ENCODE measurements at places on chromosomes 6 and 20. TPM values are rescaled to one million over a fixed set of nuclear protein-coding genes. Genes with fewer than 3 reads are reported as not detected.
A peak's percentile ranks its signal among the peaks of the same experiment; 100 is the strongest.

The SLC35D3 gene
- not detected for total RNA-seq

The KCNK17 gene
- not detected for total RNA-seq

The CLVS2 gene
- not detected for total RNA-seq

The LRRN4 gene
- total RNA-seq = 1.1 TPM

The ULBP2 gene
- 7.3 TPM for total RNA-seq

The TBXT gene
- total RNA-seq = not detected

The DDAH2 gene
- 62.5 TPM for total RNA-seq

The IL17A gene
- not detected for total RNA-seq

The PTCRA gene
- not detected for total RNA-seq

The SCGN gene
- total RNA-seq = not detected

DNA sequence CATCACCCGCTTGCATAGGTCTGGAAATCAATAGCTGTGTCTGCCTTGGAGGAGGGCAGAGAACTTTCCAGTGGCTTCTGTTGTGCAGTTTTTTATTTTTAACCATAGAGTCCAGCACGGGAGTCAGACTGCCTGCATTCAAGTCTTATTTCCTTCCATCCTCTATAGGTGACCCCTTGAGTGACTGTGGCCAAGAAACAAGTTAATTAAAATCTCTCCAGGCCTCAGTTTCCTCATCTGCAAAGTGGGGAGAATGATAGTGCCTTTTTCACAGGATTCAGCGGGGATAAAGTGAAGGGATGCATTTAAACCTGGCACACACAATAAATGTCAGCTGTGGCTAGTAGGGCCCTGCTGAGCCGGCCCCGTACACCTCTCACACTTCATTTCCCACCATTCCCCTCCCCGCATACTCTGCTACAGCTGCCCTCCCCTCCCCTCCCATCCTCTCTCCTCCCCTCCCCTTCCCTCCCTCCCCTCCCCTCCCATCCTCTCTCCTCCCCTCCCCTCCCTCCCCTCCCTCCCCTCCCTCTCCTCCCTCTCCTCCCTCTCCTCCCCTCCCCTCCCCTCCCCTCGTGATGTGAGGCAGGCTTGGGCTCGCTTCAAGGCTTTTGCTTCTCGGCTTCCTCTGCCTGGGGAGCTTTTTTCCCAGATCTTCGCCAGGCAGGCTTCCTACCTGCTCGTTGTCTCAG lies 150.5 kb downstream of the TFAP2C start:
- no peaks in the 10 kb centered on the region for H3K27me3 ChIP-seq
- peaks cover 8% of the 10 kb centered on the region for H3K4me1 ChIP-seq
- no peak overlapping the region for H3K27ac ChIP-seq
- H3K36me3 ChIP-seq = no peaks in the 10 kb centered on the region
- no peak for DNase-seq

DNA sequence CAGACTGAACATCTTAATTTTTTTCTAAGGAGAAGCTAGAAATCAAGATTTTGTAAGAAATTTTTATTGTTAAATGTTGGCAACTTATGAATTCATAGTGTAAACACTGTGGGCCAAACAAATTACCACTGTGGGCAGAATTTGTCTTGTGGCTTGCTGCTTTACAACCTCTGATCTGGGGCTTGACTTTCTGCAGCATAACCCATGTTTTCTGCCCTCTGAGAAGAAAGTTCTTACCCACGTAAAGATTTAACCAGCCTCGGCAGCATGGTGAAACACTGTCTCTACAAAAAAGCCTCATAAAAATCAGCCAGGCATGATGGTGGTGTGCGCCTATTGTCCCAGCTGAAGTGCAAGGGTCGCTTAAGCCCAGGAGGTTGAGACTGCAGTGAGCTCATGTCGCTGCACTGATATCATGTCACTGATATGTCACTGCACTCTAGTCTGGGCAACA lies 12.9 kb downstream of the ITCH start:
- no peaks in the 10 kb centered on the region for H3K27me3 ChIP-seq
- no peak overlapping the region for H3K27ac ChIP-seq
- H3K4me3 ChIP-seq = no peak overlapping the region
- no peak for DNase-seq
- no peaks in the 10 kb centered on the region for H3K36me3 ChIP-seq

DNA sequence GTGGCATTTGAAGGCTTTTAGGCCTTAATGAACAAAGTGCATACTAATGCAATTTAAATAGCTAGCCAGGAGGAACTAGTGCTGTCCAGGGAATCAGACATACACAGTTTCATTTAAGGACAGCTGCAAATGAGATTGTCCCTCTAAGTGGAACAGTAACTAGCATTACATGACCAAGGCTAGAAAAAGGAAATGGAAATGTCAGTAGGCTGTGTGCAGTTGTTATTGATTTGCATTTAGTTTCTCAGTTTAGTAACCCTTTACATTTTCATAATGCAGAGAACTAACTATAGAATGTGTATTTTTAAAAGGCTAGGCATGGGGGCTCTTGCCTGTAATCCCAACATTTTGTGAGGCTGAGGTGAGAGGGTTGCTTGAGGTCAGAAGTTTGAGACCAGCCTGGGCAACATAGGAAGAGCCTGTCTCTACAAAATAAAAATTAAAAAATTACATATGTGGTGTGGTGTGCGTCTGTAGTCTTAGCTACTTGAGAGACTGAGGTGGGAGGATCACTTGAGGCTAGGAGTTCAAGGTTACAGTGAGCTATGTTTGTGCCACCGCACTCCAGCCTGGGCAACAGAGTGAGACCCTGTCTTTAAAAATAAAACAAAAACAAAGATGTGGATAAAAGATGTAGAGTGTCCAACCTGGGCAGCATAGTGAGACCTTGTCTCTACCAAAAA lies 468.0 kb downstream of the UTRN start:
- no peak overlapping the region for H3K4me3 ChIP-seq
- no peaks in the 10 kb centered on the region for H3K27me3 ChIP-seq
- H3K36me3 ChIP-seq = peaks cover 2% of the 10 kb centered on the region

GRCh38 chr6:170056278-170056711 lies 234.6 kb downstream of the DLL1 start:
- H3K36me3 ChIP-seq = no peaks in the 10 kb centered on the region
- H3K4me3 ChIP-seq = no peak overlapping the region
- H3K4me1 ChIP-seq = no peaks in the 10 kb centered on the region
- no peaks in the 10 kb centered on the region for H3K27me3 ChIP-seq
- no peak overlapping the region for H3K27ac ChIP-seq

GRCh38 chr20:48690888-48691287 lies 136.9 kb downstream of the PREX1 start:
- no peaks in the 10 kb centered on the region for H3K36me3 ChIP-seq
- peak; percentile 65 for DNase-seq
- no peak overlapping the region for H3K4me3 ChIP-seq
- H3K4me1 ChIP-seq = peaks cover 7% of the 10 kb centered on the region
- no peak overlapping the region for H3K27ac ChIP-seq

DNA sequence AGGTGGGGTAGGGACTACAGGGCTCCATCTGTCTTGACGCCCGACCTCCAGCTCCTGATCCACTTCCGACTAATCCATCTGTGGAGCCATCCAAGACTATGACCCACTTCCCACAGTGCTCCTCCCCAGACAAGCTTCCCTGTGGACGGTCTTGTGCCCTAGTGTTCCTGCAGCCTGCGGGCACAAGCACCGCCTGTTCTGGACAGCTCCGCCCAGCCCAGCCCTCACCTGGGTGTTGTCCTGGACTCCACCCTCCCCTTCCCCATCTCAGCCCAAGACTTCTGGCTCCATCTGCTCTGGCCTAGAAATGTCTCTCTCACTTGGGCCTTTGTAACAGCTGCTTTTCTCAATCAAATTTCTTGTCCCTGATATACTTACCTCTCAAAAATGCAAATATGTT lies 102.0 kb downstream of the MAFB start:
- no peak overlapping the region for H3K4me3 ChIP-seq
- no peak overlapping the region for H3K27ac ChIP-seq
- no peak for DNase-seq

- no peaks in the 10 kb centered on the region for H3K36me3 ChIP-seq
- H3K27ac ChIP-seq = no peak overlapping the region
- DNase-seq = no peak
- no peak overlapping the region for H3K4me3 ChIP-seq
- peaks cover 4% of the 10 kb centered on the region for H3K4me1 ChIP-seq
- no peaks in the 10 kb centered on the region for H3K27me3 ChIP-seq
Observed at GRCh38 chr20:48702455-48702913, 125.3 kb downstream of the PREX1 start.

DNA sequence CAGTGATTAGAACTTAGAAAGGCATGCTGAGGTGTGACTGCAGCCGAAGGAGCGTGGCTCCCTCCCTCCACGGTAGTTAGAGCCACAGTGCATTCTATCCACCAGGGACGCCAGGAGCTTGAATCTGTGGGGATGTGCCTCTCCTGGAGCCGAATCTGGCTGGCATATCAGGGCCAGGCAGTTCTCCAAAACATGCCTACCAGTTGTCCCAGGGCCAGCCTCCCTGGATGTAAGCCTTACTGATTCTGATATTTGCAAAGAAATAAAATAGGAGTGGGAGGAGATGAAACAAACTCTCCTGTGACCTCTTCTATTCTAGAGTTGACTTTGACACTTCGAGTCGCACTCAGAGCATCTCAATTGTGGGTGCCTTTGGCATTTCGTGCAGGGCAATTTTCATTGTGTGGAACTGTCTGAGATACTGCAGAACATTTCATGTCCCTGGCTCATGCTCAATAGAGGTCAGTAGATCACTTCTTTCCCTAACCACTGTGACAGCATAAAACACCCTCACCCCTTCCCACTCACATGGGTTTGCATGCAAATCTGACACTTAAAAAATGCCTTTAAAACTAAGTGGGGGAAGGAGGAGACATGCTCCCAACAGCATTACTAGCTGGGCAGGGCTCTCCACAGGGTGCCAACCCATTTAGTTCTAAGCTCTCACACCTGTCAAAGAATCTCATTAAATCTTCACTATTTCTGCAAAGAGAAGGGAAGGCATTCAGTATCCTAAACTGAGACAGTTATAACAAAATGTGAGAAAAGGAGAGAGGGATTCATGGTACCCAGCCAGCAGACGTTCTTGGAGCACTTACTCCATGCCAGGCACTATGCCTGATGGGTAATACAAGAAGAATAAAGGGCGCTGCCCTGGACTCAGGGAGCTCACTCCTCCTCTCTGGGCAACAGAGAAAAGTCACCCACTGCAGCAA lies 378.9 kb downstream of the PREX1 start:
- no peaks in the 10 kb centered on the region for H3K36me3 ChIP-seq
- H3K27me3 ChIP-seq = peaks cover 6% of the 10 kb centered on the region
- H3K4me1 ChIP-seq = no peaks in the 10 kb centered on the region
- no peak overlapping the region for H3K4me3 ChIP-seq

DNA sequence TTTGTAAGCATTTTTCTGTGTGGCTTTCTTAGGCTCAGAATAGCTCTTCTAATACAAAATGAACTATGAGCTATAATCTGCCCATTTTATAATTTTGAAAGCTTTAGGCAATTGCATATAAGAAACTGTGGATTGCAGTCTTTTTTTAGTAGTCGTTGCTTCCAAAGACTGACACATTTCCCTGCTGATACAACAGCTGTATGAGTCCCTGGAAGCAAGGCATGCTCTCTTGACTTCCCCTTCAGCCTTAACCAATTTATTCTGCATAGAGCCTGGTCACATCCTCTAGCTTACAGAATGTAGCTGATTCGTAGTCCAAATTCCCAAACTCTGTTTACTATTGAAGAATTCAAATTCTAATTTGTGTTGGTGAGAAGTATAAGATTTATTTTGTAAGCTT lies 155.3 kb upstream of the EYA4 start:
- no peaks in the 10 kb centered on the region for H3K27me3 ChIP-seq
- no peak overlapping the region for H3K27ac ChIP-seq
- H3K4me3 ChIP-seq = no peak overlapping the region
- no peaks in the 10 kb centered on the region for H3K36me3 ChIP-seq
- no peak for DNase-seq

DNA sequence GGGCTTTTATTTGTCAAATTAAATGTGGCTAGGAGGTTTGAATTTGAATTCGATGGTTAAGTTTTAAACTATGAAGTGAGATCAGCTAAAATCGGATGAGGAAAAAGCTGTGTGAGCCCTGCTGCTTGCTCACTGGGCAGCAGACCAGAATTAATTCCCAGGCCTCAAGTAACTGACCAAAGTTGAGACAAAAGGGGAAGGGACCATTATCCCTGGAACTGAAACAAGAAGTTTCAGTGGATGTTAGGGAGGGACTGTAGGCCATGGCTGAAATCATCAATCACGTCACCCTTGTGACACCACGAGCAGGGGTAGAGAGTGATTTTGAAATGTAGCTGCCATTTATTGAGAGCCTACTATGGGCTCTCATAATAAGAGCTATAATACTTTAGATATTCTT lies 7.0 kb upstream of the PRSS35 start:
- no peak overlapping the region for H3K27ac ChIP-seq
- H3K4me3 ChIP-seq = no peak overlapping the region
- no peaks in the 10 kb centered on the region for H3K4me1 ChIP-seq

DNA sequence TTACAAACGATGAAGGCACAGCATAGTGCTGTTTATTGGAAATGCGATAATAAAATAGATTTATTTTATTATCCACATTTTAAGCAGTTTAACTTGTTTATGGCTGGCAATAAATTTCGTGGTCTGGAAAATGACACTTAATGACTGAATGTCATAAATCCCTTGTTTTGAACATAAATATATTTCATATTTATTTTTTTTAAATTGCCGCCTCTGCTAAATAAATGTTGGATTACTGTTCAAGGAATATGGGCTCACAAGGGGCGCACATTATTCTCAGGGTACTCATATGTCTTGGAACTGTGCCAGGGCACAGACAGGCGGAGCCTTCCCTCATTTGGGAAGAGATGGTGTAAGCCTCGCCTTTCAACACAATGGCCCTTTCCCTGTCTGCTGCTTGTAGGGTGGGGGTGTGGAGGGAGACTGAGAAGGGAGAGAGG lies 134.3 kb downstream of the PXDC1 start:
- peaks cover 9% of the 10 kb centered on the region for H3K4me1 ChIP-seq
- H3K27ac ChIP-seq = no peak overlapping the region
- H3K4me3 ChIP-seq = no peak overlapping the region
- DNase-seq = no peak

DNA sequence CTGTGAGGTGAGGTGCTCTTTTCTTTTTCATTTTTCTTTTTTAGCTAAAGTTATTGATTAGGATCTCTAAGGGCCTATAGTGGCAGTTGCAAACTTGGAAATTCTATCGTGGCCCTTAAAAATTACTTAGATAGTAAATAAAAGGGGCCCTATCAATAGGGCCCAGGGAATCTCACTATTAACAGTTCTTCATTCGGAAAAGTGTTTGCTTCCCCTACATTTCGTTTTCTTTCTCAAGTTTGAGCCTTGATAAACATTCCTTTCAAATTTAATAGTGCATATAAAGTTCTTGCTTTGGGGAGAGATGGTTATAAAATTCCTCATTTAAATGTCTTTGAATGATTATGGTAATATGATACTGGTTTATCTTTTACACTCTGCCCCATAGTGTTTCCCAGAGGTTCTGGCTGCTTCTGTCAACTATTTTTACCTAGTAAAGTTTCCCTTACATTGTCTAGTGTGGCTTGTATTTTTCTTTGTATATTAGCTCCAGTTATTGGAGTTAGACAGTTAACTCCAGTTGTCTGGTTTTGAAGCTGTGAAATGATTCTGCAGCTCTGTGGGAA lies 70.4 kb upstream of the GLP1R start:
- no peaks in the 10 kb centered on the region for H3K4me1 ChIP-seq
- no peak for DNase-seq
- H3K36me3 ChIP-seq = no peaks in the 10 kb centered on the region
- H3K27ac ChIP-seq = no peak overlapping the region
- H3K4me3 ChIP-seq = no peak overlapping the region
